ENCODE measurements at places on chromosomes 7 and 10.

- no peak for DNase-seq
These were observed 3.1 kb upstream of the ZFAND2A start for GRCh38 chr7:1163121-1163520.

DNA sequence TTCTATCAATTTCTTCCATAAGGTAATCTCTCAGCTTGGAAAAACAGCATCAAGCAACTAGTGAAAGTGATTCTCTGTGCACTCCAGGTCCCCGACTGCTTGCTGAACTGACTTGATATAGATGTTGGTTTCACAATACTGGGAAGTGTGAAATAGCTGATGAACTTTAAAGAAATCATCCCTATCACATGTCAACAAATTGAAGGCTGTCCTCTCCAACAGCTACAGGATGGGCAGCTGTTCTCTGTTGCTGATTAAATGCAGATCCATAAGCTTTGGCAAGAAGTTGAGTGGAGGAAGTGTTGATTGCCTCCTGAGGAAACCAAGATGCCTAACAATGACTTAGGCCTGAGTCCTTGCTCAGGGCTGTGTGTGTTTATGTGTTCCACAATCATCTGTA, 130.4 kb upstream of the GDF10 start:
- DNase-seq: no peak

- no peak for DNase-seq
These were observed 3.1 kb upstream of the PLPP4 start for GRCh38 chr10:120453886-120454285.

GRCh38 chr10:24434961-24435360, 226.0 kb downstream of the KIAA1217 start:
- no peak for DNase-seq

DNA sequence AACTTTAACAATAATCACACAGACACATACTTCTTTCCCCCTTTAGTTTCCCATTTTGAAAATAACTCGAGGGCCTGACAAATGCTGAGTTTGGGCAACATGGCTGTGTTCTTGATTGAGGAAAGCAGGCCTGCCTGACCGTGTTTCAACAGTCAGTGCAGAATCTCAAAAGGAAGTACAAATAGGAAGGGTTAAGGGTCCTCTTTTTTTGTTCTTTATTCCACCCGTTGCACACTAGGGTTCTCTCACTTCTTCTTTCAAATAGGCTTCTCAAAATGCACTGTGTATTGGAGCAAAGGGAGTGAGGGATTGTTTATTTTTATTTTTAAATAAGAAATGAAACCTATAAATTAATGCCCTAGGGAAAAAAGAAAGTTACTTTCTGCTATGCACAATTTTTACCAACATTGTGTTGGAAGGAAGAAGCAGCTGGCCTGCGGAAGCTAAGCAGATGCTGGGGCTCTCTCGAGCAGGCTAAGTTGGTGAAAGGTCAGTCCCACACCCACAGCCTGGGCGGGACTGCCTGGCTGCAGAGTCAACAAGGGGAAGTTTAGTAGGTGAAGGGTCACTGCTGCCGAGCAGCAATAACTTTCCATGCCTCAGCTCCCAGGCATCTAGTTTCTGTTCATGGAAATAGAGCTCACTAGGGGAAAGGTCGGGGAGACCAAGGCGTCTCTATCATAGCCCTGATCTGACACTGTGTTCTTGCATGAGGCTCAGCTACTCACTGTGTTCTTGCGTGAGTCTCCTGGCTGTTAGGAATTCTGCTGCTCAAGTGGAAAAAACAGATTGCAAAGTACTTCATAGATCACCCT, 12.2 kb upstream of the PDK4 start:
- peak; percentile 19 for DNase-seq

- no peak for DNase-seq
These were observed 62.7 kb downstream of the LRRC4 start for GRCh38 chr7:127968547-127968946.

GRCh38 chr10:118321724-118322575, 20.2 kb downstream of the FAM204A start:
- DNase-seq: no peak

GRCh38 chr7:30707391-30708357, 25.4 kb upstream of the CRHR2 start:
- DNase-seq: no peak

- DNase-seq: no peak
These were observed 193.5 kb upstream of the NEBL start for GRCh38 chr10:21090609-21091082.

GRCh38 chr10:64037071-64037661, 516.0 kb downstream of the REEP3 start:
- DNase-seq: no peak

GRCh38 chr10:77618117-77618516, 19.5 kb downstream of the KCNMA1 start:
- DNase-seq: no peak

DNA sequence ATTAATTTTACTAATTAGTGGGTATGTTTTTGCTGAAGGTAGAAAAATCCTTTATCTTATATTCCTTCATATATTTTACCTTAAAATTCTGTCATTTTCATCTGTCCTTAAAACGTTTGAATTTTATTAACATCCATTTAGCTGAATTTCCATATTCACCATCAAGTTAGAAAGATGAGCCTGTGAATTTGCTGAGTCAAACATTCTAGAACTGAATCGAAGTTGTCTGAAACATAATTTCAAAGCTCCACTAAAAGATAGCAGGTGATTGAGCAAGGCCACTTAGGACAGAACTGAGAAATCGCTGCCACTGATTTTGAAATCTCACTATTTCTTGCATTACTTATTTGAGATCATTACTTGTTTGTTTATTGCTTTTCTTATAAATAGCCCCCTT, 17.5 kb downstream of the HGF start:
- no peak for DNase-seq

- DNase-seq: peak; percentile 15
These were observed 70.3 kb upstream of the MXI1 start for GRCh38 chr10:110137142-110137545.

- no peak for DNase-seq
These were observed 65.0 kb downstream of the SVIL start for GRCh38 chr10:29569795-29570194.

- no peak for DNase-seq
These were observed 195.0 kb upstream of the RHOBTB1 start for GRCh38 chr10:61138708-61139591.
